ENCODE measurements at places on chromosomes 16 and 17.

DNA sequence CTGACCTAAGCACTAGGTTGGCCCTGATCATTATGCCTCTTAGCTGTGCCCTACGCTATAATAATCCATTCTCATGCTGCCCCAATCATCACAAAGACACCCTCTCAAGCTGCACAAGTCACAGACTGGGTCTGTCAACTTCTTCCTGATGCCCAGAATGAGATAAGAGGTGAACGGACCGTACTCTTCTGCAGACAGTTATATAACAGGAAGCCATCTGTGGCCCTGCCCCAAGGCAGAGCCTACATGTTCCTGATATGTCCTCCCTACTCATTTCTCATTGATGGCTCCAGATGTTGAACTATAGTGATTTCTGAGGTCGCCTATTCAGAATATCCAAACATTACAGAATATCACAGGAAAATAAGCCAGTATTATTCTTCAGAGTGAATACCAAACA, 471.6 kb upstream of the ERCC4 start:
- no peak for DNase-seq

- no peak for DNase-seq
These were observed 1.1 kb upstream of the PIGS start for GRCh38 chr17:28572259-28573039.

- no peak for DNase-seq
These were observed 658 bp upstream of the ZNF771 start for GRCh38 chr16:30406795-30407101.

DNA sequence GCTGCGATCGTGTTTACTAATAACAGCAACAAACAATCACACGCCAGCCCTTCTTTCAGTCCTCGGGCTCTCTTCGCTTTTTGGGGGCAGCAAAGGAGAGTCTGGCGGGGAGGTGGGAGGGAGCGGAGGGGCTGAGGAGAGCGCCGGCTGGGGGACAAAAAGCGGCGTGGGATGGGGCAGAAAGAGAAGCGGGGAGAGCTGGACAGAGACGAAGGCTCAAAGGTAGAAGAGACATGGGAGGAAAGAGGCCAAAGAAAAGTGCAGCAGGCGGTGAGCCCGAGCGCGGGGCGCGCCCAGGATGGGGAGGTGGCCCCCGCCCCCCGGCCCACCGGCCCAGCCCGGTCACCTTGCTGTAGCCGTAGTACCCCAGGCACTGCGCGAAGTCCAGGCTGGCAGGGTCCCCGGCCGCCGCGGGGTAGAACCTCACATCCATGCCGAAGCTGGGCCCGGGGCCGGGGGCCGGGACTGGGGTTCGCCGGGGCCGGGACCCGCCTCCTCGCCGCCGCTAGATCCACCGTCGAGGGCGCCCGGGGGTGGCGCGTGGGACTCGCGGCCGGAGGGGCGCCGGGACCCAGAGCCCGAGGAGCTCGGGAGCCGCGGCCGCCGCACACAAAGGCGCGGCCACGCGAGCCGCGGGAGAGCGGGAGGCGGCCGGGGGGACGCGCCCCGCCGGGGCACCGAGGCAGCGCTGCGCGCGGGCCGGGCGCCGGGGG, 496 bp downstream of the TOX3 start:
- no peak for DNase-seq

DNA sequence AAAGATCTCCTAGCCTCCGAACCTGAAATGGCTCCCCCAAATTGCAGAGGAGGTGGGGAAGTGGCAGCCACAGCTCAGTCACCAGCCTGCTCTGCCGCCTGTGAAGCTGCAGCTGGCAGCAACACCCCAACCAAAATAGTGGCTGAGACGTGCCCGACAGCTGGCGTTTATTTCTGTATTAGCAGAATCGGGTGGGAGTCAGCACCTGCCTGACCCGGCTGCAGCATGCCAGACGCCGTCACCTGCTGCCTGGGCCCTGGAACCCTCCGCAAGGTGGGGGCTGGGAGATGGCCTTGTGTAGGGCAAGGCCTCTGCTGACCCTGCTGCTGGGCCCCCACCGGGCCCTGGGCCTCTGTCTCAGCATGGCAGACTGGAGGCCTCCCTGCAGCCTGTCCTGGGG, 17.5 kb upstream of the PABPN1L start:
- DNase-seq: no peak

- no peak for DNase-seq
These were observed 1.4 kb downstream of the PLD6 start for GRCh38 chr17:17204635-17205231.

DNA sequence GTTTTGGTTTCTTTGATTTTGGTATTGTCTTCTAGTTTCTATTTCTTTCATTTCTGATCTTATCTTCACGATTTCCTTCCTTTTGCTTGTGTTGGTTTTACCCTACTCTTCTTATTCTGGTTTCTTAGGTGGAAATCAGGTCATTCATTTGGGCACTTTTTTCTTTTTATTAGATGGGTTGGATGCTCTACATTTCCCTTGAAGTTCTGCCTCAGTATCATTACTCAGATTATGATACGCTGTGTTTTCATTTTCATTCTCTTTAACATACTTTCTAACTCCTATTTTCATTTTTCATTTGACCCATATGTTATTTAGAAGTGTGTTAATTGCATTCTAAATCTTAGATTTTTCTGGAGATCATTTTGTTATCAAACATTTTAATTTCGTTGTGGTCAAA, 108.6 kb downstream of the IRF8 start:
- DNase-seq: no peak

- DNase-seq: no peak
These were observed 8.2 kb upstream of the EIF1 start for GRCh38 chr17:41680426-41681040.

- DNase-seq: no peak
These were observed 348.0 kb upstream of the TNRC6C start for GRCh38 chr17:77610518-77610893.

DNA sequence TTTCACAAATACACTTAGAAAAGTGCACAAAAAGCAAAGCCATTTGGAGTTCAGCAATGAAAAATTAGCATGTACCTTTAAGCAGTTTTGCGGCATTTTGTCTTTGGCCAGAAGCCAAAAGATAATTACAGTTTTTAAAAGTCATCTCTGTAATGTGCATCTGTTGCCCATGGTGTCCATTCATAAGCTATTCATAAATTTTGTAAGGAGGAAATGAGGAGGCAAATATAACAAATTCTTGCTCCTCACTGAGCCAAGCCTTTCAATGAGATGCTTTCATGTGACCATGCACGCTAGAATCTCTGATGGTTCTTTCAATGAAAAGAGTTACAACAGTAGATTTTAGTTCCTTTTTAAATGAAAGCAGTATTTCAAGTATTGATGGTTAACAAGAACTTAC, 247.1 kb upstream of the MON1B start:
- no peak for DNase-seq

DNA sequence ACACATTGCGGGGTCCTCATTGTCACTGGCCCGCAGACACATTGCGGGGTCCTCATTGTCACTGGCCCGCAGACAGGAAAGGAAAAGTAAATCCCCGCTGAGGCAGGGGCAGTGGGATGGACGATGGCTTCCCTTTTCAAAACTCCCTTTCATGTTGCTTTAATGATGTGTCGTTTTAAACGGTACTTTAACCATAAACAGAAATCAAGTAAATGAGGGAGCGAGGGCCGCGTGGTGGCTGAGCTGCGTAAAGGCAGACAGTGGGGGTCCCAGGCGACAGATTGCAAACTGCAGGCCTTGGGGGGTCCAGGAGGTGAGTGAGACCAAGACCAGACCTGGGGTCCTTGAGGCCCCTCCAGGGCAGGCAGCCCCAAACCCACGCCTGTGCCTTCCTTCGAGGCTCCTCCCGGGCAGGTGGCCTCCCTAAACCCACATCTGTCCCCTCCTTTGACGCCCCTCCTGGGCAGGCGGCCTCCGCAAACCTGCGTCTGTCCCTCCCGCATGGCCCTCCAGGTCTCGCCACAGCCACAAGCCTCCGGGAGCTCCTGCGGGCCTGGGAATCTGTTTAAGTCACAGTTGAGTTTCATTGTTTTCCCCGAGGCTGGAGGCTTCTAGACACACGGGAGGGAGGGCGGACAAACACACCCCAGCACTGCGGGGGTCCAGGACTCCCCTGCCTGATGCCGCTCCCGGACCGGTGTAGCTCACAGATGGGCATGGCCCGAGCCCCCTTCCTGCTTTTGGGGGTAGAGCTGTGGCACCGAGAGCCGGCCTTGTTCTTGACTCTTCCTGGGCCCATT, 7.3 kb downstream of the PIEZO1 start:
- DNase-seq: no peak

GRCh38 chr16:55297062-55297909, 26.7 kb upstream of the IRX6 start:
- DNase-seq: no peak

DNA sequence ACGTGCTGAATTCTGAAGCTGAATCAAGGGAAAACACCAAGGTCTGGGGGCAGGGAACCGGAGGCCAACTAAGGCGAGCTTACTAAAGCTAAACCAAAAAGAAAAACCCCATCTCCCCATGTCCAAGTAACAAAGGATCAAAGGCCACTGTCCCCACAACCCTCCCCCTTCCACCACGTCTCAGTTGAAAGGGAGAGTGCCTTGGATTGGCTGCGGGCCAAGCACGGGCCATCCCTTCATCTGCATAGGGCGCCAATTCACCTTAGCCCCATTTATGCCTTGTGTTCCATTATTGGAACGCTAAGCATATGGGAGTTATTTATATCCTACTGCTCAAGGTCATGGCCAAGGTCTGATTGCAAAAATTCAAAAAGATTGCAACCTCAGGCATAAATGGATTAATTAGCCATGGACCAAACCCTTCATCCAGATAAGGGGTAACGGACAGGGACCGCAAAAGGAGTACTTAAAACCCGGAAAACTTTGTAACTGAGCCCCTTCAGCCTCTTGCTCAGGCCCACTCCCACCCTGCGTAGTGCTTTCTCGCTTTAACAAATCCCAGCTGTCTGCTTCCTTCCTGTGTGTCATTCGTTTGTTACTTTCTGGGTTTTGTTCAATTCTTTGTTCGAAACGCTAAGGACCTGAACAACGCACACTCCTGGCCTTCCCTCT, 740 bp upstream of the ATP6V0D1 start:
- DNase-seq: peak; percentile 18

GRCh38 chr17:62405451-62405850, 18.2 kb upstream of the METTL2A start:
- no peak for DNase-seq

- no peak for DNase-seq
These were observed 457.9 kb upstream of the CDH5 start for GRCh38 chr16:65908568-65908967.

- no peak for DNase-seq
These were observed 499.8 kb upstream of the CDH11 start for GRCh38 chr16:65621640-65622039.

DNA sequence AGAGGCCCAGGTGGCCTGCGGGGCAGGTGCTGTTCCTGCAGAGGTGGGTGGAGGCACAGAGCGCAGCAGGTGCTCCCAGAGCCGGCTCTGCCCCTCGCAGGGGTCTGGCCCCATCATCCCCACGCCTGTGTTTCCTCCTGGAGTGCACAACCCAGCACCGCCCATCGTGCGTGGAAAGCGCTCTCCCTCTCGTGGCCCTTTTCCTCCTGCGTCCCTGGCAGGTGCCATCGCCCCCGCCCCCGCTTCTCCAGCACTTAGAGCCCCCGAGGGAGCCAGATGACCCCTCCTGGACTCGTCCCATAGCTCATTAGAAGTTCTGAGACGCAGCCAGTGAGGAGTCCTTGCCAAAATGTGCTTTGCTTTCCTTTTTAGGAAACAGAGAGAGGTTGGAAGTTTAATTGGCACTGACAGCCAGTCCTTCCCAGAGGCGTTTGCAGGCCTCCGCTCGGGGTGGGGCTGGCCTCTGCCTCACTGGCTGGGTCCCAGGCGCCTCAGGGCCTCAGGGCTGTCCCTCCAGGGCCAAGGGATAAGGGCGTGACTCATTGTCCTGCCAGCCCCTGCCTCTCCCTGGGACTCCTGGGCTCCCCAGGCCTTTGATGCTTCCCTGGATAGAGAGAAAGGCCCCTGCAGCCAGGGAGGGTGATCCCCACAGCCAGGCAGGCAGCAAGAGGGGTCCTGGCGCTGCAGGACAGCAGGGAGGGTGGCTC, 32.2 kb upstream of the CHMP6 start:
- DNase-seq: no peak

DNA sequence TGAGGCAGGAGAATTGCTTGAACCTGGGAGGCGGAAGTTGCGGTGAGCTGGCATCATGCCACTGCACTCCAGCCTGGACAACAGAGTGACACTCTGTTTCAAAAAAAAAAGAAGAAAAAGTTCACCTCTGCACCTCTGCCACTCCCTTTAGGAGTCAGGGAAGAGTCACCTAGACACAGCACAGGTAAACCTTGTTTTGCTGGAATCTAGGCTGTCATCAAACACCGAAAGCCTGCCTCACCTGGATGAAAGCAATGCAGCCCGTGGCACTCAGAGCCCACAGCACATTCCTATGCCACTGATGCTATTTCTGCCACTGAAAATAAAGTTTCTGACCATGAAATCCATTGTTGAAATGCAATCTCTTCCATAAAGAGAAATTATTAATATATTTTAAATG, 22.2 kb downstream of the CFAP52 start:
- DNase-seq: no peak

DNA sequence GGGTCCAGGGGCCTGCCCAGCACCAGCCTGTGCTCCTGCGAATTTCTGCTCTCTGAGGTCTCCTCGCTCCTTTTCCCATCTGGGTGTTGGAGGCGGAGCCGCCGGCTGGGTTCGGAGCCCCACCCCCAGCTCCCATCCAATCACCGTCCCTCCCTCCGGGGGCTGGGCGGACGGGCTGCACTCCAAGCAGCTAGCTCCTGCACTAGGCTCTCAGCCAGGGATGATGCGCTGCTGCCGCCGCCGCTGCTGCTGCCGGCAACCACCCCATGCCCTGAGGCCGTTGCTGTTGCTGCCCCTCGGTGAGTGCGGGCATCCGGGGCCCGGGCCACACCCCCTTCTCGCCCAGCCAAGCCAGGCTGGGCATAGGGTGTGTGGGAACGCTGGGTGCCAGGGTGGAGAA, at the start of gene NRN1L:
Gene NRN1L, plus strand, starts transcription at position 202 of the 400 bp plus-strand sequence. Its CDS starts 19 bp downstream, at position 221.
- DNase-seq: no peak

GRCh38 chr16:86072328-86073102, 173.6 kb downstream of the IRF8 start:
- DNase-seq: peak; percentile 69

DNA sequence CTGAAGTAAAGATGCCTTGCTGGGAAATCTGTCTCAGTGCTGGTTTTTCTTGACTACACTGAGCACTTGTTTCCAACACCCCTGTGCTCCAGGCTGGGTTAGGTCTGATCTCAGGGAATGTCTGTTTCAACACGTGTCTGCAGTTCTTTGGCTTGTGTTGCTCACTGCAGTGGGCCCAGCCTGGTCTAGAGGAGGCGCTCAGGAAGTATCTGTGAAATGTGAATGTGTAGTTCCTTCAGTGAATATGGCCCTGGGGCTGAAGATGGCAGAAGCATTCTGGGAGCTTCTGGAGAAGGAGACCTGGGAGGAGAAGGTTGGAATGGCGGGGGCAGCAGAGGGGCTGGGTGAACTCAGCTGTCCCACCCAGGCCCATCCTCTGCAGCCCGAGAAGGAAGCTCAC, 8.1 kb upstream of the YPEL3 start:
- no peak for DNase-seq

DNA sequence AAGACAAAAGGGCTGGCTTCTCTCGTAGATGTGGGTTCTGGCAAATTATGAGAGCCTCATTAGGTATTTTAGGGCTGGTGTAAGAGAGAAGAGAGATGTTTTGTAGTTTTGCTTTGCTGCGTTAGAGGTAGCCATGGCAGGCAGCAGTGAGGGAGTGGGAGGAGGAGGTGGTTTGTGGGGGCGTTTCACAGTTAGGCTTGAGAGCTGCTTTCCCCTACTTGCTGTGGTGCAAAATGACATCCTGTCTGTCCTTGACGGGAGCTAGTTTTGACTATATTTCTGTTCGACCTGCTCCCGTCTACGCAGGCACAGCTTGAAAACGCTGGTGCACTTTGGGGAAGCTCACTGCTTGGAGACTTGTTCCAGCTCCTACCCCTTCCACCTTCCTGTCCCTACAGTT, 75.5 kb downstream of the SLC5A11 start:
- DNase-seq: no peak

- DNase-seq: peak; percentile 55
These were observed 8.0 kb upstream of the CCL1 start for GRCh38 chr17:34370997-34371395.
